RKO (cell line): ENCODE measurements at places on chromosomes 16 and 17.
A peak's percentile ranks its signal among the peaks of the same experiment; 100 is the strongest.

- DNase-seq: no peak
These were observed 57.0 kb downstream of the PGS1 start for GRCh38 chr17:78435330-78436005.

DNA sequence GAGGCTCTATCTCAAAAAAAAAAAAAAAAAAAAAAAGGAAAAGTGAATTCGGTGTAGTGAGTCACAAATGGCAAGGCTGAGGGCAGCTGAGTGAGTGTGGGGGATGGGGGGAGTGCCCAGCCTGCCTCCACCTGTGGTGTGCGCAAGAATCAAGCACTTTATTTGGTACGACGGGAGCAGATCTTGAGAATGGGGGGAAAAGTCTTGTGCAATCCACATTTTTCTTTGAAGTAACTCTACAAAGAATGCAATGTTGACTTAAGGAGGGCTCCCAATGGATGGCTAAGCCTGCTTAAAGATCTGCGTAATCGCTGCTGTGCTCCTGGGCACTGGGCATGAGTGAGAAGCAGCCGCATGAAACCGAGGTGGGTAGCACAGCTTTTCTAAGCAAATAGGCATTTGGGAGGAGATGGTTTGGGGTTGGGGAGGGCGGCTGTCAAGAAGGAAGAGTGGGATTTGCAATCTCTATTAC is 28.2 kb downstream of the ATP2C2 start:
- DNase-seq: no peak

GRCh38 chr17:56785405-56785804 is 48.3 kb downstream of the C17orf67 start:
- no peak for DNase-seq

DNA sequence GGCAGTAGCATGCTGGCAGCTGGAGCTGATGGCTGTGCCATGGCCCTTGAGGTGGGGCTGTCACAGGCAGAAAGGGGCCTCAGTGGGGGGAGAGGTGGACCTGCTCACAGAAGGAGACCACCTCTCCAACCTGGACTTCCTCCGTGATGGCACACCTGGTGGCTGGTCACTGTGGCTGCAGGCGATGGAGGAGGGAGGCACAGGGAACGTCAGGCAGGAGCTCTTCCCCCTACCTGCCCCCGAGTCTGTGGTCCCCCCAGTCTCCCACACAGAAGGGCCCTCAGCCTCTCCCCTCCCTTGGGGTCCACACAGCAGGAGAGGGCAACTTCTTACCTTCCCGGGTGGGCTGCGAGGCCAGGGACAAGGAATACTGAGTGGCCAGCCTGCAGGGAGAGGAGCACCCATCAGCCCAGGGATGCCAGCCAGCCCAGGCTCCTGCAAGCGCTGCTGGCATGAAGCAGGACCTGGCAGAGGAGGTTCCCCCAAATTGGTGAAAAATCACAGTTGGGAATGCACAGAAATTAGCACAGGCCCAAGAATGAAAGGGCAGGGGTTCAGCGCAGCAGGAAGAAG is 96.5 kb downstream of the GOSR1 start:
- DNase-seq: no peak

- no peak for DNase-seq
These were observed 434.6 kb upstream of the MAF start for GRCh38 chr16:80034948-80035663.

- DNase-seq: peak; percentile 88
These were observed 4.2 kb downstream of the MNT start for GRCh38 chr17:2396568-2397246.

GRCh38 chr17:33292201-33292980 is 704 bp downstream of the ASIC2 start:
- DNase-seq: no peak

- no peak for DNase-seq
These were observed 39.6 kb downstream of the TK2 start for GRCh38 chr16:66510298-66510697.

DNA sequence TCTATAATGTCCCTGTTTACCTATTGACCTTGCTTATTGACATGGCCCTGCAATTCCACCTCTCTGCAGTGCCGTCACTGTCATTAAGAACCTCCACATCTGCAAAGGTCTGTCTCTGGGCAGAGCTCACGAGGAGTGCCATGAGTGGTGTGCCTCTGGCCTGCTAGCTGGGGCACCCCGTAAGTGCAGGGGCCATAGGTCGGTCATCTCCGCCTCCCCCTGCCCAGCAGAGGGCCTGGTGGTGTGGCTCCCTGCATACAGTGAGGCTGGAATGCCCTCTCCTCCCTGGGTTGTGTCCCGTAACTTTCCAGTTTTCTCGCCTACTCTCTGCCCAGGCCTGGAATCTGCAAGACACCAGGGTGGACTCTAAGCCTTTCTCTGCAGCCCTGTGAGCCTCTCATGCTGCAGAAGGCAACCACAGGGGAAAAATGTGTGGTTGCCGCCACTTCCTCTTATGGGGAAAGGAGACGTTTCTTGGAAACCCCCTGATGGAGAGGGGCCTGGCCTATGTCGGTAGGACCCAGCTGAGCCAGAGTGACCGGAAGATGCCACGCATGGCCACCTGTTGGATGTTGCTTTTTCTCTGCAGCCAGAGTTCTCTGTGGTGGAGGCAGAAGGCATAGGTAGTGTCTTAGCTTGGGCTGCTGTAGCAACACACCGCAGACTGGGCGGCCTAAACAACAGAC is 2.7 kb upstream of the SNX20 start:
- DNase-seq: no peak

GRCh38 chr17:36791150-36791941 is 145.9 kb upstream of the LHX1 start:
- DNase-seq: no peak

DNA sequence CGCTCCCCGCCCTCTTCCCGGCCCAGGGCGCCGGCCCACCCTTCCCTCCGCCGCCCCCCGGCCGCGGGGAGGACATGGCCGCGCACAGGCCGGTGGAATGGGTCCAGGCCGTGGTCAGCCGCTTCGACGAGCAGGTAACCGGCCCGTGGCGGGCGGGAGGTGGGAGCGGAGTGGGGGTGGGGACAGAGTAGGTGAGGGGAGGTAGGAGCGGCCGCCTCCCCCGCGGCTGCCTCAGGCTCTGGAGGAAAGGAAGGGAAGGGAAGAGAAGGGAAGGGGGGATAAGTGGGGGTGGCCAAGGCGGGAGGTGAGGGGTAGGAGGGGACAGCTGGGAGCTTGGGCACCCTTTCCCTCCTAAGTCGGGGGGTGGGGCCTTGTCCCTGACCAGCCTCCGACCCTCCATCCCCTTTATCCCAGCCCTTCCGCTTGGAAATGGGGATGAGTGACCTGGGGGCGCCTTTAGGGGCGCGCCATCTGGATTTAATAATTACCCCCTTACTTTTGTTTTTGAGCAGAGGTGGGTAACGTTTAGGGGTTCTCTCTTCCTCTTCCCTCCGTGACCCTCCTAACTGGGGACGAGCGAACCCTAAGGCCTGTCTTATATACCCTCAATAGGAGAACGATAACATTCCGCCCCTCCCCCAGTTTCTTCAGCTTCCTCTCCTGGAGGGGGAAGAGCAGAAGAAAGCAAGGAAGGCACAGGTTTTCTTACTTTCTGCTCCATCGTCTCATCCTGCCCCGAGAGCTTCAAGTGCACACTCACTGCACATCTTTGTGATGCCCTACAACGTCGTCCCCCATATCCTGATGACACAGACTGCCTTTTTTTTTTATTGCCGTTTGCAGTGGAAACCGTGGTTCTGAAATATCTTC is 694 bp downstream of the NF1 start:
- peak; percentile 80 for DNase-seq

DNA sequence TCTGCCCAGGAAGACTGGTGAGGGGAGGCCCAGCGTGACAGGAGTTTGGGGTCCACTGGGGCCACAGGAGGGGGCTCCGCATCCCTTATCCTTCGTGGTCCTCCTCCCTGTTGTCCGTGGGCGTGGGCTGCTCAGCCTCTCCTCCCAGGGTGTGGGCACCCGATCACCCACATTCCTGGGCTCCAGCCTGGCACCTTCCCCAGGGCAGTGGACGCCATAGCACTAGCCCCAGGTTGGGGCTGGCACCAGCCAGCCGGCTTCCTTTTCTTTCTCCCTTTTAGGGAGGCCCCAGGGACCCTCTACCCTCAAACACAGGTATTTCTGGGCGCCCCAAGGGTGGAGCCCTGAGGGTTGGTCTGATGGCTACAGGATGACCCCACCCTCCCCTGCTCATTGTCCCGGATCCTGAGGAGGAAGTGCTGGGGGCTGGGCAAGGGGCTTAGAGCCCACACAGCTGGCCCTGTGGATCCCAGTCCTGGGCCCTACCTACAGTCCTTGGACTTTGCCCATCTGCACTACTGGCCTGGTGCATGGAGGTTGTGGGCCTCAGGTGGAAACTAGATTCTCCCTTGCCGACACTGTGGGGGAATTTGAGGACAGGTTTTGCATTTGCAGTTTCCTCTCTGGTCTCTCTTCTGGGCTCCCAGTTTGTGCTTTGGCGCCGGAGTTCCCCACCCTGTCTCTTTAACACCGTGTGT is 1.1 kb downstream of the KIF1C start:
- DNase-seq: no peak

DNA sequence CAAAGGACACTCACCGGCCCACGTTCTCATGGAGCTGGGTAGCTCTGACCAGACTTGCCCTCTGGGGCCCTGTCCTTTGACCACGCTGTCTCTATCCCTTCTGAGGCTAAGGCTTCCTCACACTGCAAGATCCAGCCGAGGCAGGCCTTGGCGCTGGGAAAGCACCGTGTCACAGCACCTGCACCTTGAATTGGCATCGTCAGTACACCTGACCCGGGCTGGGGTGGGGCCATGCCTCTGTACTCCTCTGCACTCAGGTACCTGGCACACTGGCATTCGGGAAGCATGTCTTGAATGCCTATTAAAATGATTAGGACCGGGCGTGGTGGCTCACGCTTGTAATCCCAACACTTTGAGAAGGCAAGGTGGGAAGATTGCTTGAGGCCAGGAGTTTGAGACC is 6.0 kb downstream of the TBC1D24 start:
- DNase-seq: no peak

DNA sequence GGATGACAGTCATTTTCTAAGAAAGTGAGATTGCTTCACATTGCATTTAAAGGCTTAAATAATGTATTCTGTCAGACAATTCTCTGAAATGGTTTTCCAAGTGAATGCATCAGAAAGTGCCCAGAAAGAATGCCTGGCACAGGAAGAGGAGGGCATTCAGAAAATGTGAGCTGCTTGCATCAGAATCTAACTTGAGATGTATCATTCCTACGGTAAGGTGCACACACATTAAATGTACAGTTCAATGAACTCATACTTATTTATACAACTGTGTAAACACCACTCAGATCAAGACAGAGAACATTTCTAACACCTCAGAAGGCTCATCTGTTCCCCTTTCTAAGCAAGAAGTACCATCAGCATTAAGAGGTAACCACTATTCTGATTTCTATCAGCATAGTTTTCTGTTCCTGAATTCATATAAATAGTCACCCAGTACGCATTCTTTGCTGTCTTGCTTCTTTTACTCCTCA is 638.0 kb downstream of the MAF start:
- no peak for DNase-seq

DNA sequence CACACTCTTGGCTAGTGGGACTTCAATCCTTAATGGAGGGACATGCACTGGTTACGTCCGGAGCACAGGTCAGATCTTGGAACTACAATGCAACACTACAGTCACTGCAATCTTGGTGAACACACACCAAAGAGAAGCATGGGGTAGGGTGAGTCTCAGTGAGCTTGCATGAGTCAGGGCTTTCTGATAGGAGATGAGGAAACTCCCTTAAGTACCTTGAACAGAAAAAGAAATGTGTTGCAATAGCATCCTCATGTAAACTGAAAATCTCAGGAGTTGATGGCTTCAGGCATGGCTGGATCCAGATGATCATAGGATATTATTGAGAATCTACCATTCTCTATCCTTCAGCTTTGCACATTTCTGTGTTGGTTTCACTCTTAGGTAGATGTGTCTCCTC is 54.1 kb downstream of the CES1 start:
- no peak for DNase-seq

DNA sequence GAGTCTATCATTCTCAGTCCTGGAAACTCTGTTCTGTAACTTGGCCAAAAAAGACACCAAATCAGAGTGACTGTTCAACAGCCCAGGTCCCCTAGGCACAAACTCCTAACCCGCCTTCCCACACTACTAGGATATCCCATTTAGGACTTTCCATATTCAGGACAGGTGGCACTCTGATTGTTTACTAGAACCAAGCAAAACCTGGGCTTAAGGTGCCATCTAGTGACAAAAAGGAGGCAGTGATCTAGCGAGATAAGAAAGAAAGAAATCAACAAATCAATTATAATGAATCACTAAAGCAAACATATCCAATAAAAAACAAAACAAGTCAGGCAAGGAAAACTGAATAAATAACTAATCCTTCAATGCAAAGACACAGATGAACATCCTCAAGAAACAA is 203.9 kb downstream of the CEP112 start:
- DNase-seq: peak; percentile 58

- DNase-seq: no peak
These were observed 4.9 kb downstream of the CDK10 start for GRCh38 chr16:89691231-89691985.

DNA sequence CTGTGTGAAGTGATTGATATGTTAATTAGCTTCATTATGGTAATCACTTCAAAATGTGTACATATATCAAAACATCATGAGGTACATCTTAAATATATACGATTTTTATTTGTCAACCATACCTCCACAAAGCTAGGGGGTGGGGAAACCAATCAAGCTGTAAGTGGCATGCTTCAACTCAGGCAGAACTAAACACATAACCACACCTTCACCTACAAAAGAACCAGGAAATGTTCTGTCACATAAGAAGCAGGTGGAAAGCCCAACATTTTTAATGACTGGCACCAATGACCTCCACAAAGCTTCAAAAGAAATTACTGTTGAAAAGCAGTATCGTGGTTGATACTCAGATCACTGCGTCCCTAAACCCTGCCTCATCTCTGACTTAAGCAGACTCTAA is 867.7 kb upstream of the EEF2KMT start:
- DNase-seq: no peak

DNA sequence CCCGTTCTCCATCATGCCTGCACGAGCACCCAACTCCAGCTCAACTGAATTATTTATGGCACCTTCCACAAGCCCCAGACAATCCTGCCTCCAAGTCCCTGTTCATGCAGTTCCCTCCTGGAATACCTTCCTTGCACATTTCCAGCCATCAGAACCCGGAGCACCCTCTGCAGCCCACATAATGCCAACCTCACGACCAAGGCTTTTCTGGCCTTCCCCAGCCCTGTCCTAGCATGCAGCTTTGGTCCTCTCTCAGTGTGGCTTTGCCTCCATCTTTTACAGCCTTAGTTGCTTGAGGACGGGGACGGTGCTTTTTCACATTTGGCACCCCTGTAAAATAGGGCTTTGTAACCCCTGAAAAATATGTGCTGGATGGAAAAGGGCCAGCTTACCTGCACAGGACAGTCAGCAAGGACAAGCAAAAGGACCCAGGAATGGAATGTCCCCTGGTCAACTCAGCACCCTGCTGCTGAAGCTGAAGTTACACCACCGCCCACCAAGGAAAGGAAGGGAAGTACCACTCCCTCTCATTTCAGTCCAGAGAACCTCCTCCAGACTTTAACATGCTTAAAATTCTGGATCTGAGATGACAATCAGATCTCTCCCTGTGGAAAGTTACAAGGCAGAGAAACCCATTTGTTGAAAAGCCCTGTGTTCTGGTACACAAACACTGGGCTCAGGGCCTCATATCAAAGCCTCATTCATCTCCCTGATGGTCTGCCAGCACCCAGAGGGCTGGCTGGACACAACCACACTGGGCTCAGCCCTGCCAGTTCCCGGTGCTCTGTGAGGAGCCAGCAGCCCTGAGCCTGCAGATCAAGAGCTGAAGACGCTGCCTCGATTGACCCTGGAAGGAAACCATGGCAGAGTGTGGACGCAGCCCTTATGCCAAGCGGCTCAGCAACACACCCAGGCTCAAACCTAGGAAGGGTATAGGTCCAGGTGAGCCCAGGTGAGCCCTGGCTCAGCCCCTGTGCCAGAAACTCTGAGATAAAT is 2.9 kb downstream of the SLC39A11 start:
- DNase-seq: no peak

- no peak for DNase-seq
These were observed 559.1 kb upstream of the SALL1 start for GRCh38 chr16:51710186-51710585.
